Esophagus mucosa (tissue), 1 donor: ENCODE measurements at places on chromosomes 1 and 21. TPM values are rescaled to one million over a fixed set of nuclear protein-coding genes. Genes with fewer than 3 reads are reported as not detected.

The HENMT1 gene
- total RNA-seq = 2.2 TPM

The NEXN gene
- 0.52 TPM for total RNA-seq

The WDR77 gene
- total RNA-seq = 29.7 TPM

The TMEM125 gene
- total RNA-seq = 10.8 TPM

The CCDC24 gene
- 4.0 TPM for total RNA-seq

The FMO2 gene
- total RNA-seq = 113 TPM
